GM23338 (cell line): ENCODE measurements at places on chromosomes 6 and 20.

GRCh38 chr20:58458342-58459057, 56.7 kb downstream of the APCDD1L start:
- DNase-seq: no peak

DNA sequence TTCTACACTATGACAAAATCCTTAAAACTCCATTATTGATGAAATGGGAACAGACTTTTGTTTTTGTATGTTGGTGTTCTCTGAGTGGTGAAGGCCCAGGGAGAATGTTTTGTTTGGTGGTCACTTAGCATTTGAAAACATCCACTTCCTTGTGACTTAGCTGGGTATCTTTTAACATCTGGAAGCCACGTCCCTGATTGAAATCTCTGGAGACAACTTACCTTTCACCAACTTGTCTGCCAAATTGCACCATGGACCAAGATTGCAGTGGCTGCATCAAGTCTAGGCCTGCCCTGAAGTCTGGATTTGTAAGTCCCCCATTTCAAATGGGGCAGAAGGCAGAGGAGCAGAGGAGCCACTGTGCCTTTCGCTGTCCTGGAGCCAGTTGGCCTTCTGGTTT, 534 bp upstream of the EFCAB8 start:
- DNase-seq: peak; percentile 79

GRCh38 chr20:62604796-62605195, 37.5 kb upstream of the SLCO4A1 start:
- no peak for DNase-seq

DNA sequence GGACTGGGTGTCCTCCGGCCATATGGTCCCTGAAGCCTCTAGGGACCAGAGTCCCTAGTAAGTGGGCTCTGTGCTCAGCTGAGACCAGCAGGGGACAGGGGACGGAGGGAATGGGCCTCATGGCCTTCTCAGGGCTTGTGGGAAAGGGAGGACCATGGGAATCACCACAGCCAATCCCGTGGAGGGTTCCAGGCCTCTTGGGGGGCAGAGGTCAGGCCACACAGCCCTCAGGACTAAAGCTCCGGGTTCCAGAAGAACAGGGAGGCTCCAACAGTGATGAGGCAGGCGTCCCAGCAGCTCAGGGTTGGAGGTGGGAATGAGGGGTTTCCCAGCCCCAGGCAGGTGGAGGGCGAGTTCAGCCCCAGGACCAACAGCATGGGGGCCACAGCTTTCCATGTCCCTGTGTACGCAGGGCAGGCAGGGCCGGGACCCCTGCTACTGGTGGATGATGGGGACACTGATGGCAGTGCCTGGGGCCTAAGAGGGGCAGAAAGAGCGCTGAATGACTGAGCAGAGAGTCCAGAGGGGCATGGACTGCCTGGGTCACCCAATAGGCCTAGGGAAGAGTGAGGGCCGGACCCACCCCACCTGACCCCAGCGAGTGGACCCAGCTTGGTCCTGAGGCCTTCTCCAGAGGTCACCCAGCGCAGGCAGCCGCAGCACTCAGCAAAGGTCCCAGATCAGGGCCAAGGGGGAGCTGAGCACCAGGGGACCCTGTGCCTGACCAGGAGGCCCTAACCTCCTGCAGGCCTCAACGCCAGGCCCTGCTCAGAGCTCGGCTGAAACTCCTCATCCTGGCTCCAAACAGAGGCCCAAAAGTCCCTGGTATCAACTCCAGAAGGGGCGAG, 8.8 kb downstream of the MYL9 start:
- no peak for DNase-seq

GRCh38 chr6:109456111-109456583, 575 bp upstream of the MICAL1 start:
- peak; percentile 71 for DNase-seq

GRCh38 chr6:79466207-79466834, 70.9 kb downstream of the LCA5 start:
- DNase-seq: peak; percentile 60

- no peak for DNase-seq
These were observed 514 bp downstream of the DEFB129 start for GRCh38 chr20:227439-228105.

DNA sequence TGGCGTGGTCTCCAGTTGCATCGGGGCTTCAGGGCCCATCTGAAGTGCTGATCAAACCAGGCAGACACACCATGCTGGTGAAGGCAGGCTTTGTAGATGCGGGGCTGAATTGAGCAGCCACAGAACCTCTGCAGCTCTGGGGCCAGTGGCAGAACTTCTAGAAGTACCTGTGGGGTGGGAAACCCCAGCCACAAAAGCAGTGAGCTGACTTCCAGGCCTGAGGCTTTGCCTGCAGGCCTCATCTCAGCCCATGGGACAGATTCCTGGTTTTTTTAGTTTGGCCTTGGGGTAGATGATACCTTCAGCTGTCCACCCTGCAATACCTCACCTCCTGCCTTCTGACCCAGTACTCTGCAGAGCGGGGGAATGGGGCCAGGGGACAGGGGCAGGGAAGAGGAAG, 14.1 kb downstream of the C20orf173 start:
- no peak for DNase-seq

DNA sequence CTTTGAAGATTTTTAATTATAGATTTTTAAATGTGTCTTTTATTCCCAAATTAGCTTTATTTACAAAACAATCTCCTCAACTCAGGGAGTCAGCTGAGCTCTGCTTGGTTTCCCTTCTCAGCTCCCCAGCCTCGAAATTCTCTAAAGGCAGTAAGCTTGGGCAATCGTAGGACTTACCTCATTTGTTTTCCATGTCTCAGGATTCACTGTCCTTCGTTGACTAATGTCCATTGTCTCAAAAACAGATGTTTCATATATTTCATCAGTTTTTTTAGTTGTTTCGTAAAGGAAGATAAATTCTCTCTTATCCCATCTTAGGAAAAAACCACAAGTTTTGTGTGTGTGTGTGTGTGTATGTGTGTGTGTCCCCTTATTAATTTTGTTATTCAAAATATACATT, 102.2 kb upstream of the ADGRF1 start:
- peak; percentile 36 for DNase-seq

GRCh38 chr6:118746825-118747174, 95.4 kb upstream of the CEP85L start:
- no peak for DNase-seq

- DNase-seq: no peak
These were observed 166.0 kb downstream of the PREX1 start for GRCh38 chr20:48661575-48662455.

DNA sequence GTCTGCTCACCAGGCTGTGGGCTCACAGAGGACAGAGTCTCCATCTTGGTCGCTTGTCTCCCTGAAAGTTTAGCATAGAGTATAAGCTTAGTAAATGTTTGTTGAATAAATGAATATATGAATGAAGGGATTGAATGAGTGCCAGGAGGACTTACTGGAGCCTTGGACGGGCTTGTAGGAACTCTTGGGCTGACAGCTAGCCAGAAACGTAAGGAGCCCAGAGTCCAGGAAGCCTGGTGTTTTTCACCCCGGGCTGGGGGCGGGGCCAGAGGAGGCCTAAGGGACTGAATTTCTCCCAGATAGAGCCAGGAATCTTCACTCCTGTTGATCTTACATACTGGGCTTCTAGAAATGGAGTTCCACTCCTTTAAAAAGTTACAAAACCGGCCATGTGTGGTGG, 68.5 kb upstream of the SRSF6 start:
- DNase-seq: no peak

DNA sequence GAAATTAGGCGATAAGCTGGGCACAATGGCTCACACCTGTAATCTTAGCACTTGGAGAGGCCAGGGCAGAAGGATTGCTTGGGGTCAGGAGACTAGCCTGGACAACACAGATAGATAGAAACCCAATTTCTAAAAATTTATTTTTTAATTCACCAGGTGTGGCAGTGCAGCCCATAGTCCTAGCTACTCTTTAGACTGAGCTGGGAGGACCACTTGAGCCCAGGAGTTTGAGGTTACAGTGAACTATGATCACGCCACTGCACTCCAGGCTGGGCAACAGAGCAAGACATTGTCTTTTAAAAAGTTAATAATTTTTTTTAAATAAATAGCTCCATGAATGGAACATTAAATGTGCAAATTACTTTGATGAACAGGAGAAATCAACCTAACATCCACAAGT, 8.2 kb downstream of the ZNF318 start:
- DNase-seq: no peak

- DNase-seq: no peak
These were observed 235.2 kb downstream of the LY86 start for GRCh38 chr6:6823568-6824224.

- DNase-seq: no peak
These were observed 53.9 kb downstream of the PXDC1 start for GRCh38 chr6:3697609-3698008.

DNA sequence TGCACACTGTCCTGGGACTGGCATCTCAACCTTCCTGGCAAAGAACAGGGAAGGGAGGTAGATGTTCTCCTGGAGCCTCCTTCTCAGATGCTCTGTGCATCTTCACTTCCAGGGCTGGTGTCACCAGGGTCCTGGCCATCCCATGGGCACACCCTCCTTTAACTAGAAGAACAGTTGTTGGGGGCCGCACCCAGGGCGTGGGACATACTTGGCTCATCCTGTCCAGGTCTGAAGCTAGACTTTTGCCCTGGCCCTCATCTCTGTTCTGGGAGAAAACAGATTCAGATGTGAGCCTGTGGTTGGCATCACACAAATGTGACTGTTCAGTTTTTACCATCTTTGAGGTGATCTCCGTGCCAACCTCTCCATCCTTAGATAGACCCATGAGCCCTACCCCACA, 41.6 kb downstream of the FOXC1 start:
- DNase-seq: no peak

DNA sequence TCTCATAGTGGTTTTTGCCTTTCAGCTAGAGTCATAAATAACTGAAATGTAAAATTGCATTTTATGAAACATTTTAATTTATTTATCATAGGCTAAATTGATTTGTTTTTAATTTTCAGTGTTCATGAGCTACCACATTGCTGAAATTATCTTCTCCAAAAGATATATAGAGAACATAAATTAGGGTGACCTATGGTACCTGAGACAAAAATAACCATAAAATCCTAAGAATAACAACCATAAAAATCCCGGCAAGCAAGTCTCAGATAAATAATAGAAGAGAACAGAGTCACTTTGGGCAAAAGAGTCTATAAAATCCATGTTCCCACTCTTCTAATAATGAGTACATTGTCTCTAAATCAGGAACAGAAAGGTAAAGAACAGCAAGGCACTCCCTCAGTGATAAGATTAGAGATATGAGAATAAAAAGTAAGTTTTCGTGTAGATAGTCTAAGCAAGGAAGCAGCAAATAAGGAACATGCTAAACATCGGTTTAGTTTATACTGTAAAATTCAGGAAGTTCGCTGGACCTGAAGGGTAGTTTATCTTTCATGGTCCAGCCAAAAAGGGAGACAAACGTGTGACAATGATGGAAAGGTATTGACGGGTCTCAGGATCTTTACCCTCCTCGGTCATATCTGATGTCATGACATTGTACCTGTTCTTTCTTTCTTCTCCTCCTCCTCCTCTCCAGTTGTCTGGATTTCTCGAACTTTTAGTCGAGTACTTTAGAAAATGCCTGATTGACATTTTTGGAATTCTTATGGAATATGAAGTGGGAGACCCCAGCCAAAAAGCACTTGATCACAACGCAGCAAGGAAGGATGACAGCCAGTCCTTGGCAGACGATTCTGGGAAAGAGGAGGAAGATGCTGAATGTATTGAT, 117.6 kb downstream of the TMEM242 start:
- DNase-seq: no peak

DNA sequence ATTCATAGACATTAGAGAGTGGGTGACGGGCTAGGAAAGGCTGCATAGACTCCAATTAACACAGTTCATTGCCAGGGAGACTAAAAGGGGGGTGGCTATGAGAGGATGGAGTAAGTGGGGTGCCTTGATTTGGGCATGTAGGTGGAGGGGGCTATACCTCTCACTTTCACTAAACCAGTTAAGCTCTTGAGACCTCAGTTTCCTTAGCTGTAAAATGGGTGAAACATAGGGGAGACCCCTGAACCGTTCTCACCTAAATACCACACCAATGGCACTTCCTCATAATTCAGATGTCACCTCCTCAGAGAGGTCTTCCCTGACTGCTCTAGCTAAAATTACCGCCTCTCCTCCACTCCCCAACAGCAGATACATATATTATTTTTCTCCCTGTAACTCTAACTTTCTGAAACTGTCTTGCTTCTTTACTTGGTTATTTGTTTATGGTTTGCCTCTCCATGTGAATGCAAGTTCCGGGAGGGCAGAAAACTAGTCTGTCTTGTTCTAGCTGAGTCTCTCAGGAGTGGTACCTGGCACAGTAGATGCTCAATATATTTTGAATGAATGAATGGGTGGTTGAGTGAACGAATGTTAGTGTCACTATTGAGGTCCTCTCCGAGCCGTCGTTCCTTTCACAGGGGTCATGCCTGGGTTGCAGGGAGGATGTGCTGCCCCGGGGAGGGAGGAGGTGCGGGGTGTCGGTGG, 615 bp upstream of the EYA2 start:
- no peak for DNase-seq

DNA sequence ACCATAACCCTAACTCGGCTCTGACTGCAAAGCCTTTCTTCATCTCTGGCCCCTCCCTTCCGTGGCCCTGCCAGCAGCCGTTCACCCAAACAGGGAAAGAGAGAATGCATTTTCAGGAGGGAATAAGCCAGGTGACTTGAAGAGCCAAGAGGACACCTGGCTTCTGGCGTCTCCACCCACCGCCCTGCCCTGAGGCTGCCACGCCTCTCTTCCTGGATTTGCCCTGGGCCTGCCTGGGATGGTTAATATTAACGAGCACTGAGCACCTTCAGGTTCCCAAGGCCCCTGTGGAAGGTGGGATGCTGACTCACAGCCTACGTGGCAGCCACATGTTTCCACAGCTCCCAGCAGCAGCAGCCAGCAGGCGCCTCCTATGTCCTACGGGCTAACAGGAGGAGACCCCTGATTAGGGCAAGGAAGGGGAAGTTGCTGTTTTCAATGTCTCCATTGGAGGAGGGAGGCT, 138.0 kb upstream of the RREB1 start:
- DNase-seq: peak; percentile 6

DNA sequence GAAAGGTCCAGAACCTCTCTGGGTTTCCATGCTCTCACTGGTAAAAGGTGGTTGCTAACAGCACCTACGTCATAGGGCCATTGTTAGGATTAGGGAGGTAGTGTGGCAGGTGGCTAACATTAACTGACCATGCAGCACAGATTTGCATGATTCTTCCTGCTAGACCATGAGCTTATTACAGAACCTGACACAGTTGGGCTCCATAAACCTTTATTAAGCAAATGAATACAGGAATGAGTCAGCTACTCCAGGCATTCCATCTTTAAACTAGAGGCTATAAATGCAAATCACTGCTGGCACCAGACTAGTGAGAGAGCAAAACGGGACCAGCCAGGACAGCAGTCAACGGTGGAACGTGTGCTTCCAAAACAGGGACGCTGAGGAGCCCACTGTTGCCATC, 440.1 kb downstream of the PTPRT start:
- no peak for DNase-seq

DNA sequence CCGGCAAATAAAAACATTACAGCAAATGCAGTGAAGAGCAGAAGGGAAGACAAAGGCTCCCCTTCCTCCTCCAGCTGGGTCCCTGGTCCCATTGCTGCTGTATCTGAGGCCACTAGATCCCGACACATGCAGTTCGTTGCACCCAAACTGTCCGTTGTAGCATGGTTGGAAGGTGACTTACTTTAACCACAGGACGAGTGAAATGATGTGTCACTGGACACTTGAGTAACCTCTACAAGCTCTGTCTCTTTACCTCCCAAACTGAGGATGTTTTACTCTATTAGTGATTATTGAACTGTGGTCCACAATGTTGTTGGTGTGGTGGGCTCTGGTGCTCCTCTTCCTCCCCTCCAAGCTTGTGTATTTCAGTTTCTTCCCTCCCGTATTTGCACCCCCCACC, 46.2 kb upstream of the ARMH2 start:
- DNase-seq: no peak
